Foreskin keratinocyte (primary cell): ENCODE measurements at places on chromosomes 13 and 19.

- no peak for DNase-seq
Observed at GRCh38 chr13:77919246-77919920, 752 bp upstream of the EDNRB start.

DNA sequence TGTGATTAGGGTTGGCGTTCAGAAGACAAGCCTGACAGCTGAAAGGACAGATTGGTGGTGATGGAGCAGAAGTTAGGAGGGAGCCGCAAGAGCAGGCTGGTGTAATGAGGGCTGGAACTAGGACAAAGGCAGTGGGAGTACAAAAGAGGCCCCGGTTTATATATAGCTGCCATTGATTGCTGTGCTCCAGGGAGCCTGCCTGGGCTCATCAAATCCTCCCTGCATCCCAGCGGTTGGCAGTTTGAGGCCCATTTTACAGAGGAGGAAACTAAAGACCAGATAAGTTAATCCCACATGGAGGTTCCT, 123.7 kb downstream of the CACNA1A start:
- no peak for DNase-seq

- DNase-seq: no peak
Observed at GRCh38 chr19:40356681-40357595, 8.4 kb downstream of the PLD3 start.

DNA sequence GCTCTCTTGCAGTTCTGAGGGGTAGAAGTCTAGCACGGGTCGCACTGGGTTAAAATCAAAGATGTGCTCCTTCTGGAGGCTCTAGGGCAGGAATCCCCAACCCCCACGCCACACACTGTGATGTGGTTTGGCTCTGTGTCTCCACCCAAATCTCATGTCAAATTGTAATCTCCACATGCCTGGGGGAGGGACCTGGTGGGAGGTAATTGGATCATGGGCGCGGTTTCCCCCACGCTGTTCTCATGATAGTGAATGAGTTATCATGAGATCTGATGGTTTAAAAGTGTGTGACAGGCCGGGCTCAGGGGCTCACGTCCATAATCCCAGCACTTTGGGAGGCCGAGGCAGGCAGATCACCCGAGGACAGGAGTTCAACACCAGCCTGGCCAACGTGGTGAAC, 26.6 kb upstream of the CALM3 start:
- DNase-seq: no peak

- DNase-seq: no peak
Observed at GRCh38 chr19:772063-772462, 21.2 kb downstream of the MISP start.

GRCh38 chr19:30556230-30556711, 184.1 kb downstream of the ZNF536 start:
- no peak for DNase-seq

DNA sequence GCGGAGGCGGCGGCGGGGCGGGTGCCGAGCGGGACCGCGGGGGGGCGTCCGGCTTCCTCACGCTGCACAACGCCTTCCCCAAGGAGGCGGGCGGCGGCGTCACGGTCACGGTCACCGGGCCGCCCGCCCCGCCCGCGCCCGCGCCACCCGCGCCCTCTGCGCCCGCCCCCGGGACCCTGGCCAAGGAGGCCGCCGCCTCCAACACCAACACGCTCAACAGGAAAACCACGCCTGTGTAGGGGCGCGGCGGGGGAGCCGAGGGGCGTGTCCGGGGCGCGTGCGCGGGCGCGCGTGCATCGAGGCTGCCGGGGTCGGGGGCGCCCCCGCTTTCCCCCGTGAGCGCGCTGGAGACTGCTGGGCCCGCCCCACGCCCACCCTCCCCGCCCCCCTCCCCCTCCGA, 8.8 kb upstream of the CACNG6 start:
- no peak for DNase-seq

GRCh38 chr13:32011971-32012370, 19.6 kb upstream of the FRY start:
- no peak for DNase-seq

DNA sequence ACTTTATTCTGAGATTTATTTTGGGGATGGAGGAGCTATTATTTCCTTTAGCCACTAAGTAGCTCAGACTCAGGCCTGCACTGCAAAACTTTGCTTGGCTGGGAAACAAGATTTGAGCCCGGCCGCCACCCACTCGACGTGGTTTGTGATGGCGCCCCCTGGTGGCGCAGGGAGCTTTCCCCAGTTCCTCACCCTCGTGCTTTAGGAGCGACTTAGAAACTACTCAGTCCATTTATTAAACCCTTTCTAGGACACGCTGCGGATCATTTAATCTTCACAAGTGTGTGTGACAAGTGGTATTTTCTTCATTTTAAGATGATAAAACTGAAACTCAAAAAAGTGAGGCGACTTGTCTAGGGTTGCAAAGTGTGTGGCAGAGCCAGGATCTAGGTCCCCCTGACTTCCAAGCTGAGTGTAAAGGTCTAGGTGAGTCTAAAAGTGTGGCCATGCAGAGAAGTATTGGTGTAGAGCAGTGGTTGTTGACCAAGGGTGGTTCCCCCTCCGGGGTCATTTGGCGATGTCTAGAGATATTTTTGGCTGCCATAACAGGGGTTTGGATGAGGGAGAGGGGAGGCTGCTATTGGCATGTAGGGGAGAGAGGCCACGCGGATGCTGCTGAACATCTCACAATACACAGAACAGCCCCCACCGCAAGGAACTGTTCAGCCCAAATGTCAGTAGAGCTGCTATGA, 2.2 kb downstream of the CXCL17 start:
- no peak for DNase-seq

- DNase-seq: no peak
Observed at GRCh38 chr19:10452726-10453618, 32.6 kb downstream of the PDE4A start.

DNA sequence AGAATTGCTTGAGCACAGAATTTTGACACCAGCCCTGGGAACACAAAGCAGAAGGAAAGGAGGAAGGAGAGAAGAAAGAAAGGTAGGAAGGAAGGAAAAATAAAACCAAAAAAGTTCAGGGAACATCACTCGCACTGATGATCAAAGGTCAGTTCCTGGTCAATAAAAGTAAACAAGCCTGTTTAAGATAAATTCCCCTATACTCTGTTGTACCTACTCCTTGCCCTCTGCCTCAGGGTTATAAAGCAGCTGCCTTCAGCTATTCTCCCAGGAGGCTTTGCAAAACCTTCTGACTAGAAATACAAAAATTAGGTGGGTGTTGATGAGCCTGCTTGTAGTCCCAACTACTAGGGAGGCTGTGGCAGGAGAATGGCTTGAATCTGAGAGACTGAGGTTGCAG, 14.9 kb upstream of the ZNF91 start:
- no peak for DNase-seq

GRCh38 chr19:13838435-13839129, 38.4 kb upstream of the NANOS3 start:
- no peak for DNase-seq

DNA sequence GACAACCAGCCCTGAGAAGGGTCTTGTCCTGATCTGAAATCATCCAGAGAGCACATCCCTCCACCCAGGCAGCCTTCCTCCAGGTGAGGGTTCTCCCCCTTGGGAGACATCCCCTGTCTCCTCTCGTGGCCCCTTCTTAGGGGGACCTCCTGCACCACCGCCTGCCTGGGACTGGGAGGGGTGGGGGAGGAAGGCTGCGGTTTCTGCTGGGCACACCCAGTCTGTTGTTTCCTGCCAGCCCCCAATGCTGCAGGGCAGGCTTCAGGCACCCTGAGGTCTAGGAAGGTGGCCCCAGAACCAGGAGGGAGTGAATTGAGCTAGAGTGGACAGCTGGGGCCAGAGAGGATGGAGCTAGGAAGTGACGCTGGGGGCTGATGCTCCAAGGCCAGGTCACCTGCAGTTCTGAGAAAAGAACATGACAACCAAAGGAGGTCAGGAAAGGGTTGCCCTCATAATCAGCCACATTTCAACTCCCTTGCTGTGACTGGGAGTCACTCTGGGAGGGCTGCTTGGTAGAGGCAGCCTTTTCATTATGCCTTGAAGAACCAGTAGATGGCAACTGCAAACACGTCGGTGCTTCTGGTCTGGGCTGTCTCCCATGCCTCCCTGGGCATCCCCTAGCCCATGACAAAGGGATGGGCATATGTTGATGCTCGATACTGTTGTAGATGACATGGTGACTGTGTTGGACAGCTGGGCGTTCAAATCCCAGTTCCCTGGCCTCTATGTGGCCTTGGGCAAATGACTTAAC, 1.4 kb downstream of the ARHGEF18 start:
- no peak for DNase-seq

DNA sequence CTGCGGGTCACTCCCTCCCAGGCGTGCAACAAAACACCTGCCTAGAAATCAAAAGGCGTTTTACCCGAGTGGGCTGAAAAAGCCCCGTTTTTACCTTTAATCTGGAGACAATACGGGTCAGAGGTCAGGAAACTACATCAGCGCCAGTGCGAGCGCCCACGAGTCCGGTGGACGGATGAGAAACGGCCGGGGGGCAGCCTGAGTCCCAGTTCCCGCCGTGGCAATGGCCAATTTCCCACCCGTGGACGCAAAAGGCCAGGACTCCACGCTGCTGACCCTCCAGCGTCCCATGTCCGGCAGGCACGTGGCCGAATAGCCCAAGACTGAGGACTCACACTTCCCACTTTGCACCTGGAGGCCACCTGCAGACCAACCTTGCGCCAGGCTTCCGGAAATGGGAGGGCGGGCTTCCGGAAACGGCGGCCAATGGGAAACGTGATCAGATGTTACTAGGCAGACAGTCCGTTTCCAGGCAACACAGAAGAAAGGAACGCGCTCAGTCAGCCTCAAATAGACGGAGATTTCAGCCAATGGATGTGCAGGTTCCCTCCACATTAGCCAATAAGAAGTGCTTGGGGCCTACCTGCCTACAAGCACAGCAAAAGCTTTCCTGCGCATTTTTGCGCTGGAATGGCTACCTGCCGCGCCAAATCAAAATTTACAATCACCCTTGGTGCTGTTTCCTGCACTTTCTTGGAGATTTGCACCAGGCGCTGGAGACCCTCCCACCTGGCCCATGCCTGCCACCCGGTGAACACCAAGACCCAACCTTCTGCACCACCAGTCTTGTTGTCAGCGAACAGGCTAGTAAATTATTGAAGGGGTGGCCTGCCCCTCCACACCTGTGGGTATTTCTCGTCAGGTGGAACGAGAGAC, 47.4 kb downstream of the ZFP14 start:
- peak; percentile 98 for DNase-seq

- no peak for DNase-seq
Observed at GRCh38 chr13:102848956-102849355, 3.1 kb downstream of the ERCC5 start.

- DNase-seq: no peak
Observed at GRCh38 chr13:49262634-49263033, 14.9 kb downstream of the CDADC1 start.

DNA sequence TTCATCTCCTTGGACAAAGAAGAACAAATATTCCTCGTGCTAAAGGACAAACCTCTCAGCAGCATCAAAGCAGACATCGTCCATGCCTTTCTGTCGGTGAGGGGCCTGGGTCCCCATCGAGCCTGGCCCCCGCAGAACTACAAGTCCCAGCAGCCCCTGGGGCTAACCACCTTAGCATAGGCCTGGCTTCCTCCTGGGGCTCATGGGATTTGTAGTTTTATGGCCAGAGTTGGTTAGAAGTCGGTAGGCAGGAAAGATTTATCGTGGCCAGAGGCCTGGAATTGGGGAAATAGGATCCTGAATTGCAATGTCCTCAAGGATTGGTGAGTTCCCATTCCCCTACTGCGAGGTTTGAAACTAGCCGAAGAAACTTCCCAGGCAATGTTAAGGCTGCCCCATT, 19.6 kb downstream of the TMEM150B start:
- no peak for DNase-seq
